ENCODE measurements at places on chromosomes 13 and 19. TPM values are rescaled to one million over a fixed set of nuclear protein-coding genes. Genes with fewer than 3 reads are reported as not detected.
A peak's percentile ranks its signal among the peaks of the same experiment; 100 is the strongest.

DNA sequence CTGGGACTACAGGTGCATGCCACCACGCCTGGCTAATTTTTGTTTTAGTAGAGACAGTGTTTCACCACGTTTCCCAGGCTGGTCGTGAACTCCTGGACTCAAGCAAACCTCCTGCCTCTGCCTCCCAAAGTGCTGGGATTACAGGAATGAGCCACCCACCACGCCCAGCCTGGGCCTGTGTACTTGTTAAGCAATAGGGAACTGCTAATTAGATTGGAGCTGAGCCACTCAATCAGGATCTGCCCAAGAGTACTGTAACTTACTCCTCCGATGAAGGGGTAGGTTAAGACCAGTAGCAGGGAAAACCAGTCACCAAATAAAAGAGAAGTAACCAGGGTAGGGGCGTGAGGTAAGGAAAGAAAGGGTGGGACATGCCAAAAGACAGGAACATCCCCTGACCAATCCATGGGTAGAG is 2.3 kb downstream of the DDX39A start:
- no peak for DNase-seq

DNA sequence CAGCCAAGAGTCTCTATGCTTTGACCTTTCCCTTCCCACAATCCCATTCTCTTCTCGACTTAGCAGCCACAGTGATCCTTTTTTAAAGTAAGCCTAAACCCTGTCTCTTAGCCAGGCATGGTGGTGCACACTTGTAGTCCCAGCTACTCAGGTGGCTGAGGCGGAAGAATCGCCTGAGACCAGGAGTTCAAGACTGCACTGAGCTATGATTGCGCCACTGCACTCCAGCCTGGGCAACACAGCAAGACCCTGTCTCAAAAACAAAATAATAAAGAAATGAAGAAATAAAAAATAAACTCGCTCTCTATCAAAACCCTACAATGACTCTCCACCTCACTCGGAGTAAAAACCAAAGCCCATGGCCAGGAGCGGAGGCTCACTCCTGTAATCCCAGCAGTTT is 14.7 kb downstream of the TEX101 start:
- DNase-seq: no peak

GRCh38 chr19:8304841-8305621 is 3.1 kb downstream of the CD320 start:
- no peak for DNase-seq

DNA sequence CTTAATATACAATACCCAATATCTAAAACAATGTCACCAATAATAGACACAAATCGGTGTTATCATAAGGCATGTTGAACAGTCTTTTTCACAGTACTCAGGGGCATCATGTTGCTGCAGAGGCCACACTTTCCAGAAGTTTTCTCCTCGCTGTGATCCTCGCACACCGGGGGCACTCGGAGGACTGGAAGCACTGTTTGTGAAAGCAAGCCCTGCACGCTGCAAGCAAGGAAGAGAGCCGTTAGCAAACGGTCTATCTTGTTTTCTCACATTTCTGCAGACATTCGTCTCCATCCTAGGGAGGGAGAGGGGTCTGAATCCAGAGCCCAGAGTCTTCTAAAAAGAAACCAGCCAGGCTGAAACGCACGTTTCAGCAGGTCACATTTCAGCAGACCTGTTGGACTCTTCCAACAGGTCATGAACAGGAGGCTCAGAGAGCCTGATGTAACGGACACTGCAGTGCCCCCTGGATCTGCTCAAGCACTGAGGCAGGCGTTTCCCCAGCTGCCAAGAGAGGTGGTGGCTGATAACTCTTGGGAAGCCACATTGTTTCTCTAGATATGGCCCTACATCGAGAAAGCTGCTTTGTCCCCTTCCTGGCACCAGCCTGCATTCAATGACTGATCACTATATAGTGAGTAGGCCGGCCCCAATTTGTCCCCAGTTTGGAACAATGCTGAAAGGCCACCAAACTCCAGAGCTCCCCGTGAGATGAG is 43.6 kb downstream of the RUBCNL start:
- DNase-seq: no peak

DNA sequence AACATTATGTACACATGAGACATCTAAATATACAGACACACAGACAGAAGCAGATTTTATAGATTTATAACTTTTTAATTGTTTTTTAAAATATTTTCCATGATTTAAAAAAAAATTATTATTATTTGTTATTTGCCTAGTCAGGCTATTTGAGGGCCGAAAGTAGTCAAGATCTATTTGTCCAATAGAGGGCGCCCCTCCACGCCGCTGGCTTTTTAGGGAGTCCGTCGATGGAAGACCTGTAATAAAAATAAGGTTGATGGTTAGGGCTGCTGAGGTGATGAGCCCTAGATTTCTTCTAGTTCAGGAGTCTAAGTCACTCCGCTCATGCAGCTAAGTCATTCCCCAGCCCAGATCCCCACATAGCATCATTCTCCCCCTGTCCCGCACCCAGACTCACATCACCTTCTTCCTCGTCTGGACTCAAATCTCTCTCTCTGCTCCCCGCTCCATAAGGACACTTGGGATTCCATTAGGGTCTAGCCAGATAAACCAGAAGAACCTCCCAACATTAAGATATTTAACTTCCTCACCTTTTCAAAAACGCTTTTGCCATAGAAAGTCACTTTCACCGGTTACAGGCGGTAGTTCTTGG is 33.9 kb upstream of the CEACAM21 start:
- DNase-seq: no peak

DNA sequence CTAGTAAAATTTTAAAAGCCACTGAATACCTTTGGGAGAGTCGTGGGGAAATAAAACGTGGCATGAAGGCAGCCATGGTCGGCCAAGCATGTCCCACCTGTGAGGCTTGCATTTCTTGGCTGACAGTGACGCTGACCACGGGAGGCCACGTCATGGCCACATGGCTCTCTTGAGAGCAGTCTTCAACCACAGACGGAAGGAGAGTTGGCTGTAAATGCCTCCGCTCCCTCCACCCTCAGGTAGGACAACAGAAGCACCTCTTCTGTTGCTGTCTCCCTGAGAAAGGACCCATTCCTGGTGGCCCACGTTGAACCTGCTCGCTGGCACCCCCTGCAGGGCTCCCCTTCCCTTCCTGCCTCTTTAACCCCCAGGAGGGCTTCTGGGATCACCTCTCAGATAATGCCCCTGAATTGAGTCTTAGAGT is 10.6 kb upstream of the LRRC25 start:
- DNase-seq: peak; percentile 88

DNA sequence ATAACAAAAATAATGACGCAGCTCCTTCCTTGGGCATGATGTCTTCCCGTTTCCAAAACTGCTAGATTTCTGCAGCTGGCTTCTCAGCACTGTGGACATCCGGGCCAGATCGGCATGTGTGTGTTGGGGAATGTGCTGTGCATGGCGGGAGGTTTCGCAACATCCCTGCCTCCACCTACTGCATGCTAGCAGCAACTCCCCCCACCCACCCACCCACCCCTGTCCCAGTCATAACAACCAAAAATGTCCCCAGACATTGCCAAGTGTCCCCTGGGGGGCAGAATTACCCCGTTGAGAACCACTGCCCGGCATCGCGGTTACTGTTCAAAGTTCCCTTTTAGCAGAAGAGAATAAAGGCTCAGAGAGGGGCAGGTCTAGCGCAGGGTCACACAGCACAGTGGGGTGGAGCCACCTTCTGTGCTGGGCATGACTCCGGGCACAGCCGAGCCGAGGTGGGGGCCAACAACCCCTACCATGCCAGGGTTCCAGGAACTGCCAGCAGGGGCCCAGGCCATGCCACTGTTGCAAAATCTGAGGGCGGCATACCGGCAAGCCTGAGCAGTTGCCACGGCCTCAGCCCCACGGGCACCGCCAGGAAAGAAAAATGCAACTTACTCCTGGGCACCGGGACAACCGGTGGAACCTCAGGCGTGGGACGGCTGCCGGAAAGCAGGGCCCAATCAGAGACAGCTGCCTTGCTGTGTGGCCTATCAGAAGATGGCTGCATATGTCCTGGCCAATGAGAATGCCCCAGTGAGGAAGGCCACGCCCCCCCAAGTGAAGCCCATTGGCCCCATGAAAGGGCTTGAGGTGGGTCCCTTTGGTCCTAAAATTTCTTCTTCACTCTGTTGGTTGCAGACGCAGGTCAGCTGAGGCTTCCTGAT is 22.5 kb upstream of the NFIC start:
- DNase-seq: no peak

DNA sequence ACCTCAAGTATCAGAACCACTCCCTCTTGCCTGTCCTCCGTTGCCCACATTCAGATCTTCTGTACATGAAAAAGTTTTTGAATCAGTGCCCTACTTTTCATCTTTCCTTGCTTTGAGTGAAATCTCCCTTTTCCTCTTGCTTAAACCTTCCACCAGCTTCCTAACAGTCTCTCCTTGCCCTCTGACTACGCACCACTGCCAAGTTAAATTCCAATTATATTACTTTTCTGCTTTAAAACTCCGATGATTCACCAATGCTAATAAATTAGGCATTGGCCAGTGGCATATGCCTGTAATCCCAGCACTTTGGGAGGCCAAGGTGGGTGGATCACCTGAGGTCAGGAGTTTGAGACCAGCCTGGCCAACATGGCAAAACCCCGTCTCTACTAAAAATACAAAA is 30.7 kb upstream of the RFXAP start:
- no peak for DNase-seq

GRCh38 chr13:108269601-108270328 is at the start of gene TNFSF13B:
TNFSF13B (plus strand) TSS chr13:108269718; CDS start chr13:108269896, 178 bp downstream.
- DNase-seq: no peak

DNA sequence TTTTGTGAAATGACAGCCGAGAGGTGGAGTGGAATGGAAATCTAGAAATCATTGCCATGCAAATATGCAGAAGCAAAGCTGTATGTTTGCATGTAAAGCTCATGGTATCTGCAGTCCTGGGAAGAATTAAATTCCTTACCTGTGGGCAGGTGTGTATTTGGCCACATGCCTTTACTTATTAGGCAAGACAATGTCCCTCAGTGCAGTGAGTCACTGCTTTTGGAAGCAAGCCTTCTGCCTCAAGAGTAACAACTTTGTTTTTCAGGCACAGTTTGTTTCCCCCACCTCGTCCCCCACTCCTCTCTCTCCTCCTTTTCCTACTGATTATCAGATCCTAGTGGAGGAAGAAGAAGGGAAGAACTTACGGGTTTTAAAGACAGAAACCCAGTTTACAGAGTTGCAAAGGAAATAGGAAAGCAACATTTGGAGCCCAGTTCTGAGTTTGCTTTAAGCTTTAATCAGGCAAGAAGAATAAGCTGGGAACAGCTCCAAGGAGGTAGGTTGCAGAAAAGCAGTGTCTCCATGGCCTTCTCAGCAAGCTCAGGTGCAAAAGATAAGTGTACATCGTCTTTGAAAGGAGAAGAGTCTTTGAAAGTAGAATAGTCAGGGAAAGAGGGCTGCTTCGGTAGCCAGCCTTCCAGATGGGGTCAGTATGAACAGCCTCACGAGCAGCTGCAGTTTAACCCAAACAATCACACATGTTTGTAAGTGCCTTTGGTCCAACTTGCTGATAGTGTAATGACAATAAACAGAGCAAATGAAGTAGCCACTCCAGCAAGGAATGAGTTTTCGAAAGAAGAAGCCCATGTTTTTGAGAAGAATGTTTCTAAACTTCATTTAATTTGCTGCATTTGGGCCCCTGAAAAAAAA is 190.1 kb downstream of the KLF5 start:
- peak; percentile 38 for DNase-seq

DNA sequence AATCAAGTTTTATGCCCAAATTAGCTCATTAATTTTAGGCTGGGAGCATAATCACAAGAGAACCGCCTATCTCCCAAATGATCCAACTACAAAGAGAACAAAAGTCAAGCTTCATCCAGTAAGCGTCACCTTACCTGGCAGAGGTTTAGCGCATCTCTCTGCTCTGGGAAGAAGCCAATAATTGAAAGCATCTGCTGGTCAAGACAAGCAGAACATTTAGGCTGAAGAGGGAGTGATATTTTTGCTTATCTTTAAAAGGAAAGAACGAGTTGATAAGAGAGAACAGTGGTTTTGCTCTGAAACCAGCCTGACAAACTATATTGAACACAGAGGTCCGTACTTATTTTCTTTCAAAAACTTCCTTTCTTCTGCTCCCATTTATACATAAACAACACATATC is 242.1 kb downstream of the ENOX1 start:
- DNase-seq: no peak

DNA sequence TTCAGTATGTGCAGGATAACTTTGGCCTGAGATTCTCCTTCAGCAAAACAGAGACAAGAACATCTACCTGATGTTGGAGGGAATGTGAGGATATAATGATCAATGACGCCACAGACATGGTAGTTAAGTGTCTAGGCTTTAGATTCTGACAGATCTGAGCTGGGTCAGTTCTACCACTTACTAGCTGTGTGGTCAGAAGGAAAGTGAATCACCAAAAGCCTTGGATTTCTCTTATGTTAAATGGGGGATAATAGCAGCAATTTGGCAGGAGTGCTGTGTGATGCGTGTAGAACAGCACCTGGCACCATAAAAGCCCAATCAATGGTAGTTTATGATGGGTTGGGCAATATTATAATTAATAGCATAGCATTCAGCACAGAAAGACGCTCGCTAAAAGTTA is 41.7 kb downstream of the RXFP2 start:
- DNase-seq: no peak

DNA sequence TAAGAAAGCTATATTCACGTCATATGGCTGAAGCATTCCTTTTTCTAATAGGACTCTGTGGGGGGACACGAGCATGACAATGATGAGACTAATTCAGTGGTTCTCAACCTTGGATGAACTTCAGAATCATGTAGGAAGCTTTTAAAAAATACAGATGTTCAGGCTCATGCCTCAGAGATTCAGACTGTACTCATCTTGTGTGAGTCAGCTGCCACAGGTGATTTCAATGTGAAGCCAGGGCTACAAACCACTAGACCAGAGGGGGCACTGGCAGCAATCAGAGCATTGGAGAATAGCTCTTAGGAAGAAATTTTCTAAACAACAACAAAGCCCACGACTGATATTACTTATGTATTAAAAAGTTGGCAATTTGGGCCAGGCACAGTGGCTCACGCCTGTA is 91.7 kb downstream of the SERP2 start:
- DNase-seq: peak; percentile 12

DNA sequence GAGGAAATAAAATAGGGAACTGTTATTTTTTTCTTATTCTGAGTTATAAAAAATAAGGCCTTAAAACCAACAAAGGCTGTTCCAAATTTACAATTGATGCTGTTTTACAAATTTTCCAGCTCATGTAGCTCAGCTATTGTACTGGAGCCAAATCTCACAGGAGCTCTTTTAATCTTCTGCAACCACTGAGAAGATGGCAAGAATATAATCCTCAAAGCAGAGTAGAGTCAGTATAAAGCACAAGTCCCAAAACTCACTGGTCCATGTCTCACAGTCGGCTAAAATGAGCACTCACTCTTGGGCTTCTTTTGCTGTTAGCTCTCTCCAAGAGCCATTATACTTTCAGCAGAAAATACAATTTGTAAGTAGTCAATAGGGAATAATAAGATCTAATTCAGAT is 1074.4 kb upstream of the PRR20A start:
- no peak for DNase-seq

- DNase-seq: no peak
Measured at GRCh38 chr19:28489776-28490175, 723.2 kb downstream of the UQCRFS1 start.

Gene NAPSA
- 1.7 TPM for total RNA-seq

Gene PSG2
- total RNA-seq: not detected

Gene SGCG
- total RNA-seq: 7.8 TPM

Gene CDX2
- total RNA-seq: not detected

Gene LILRB3
- total RNA-seq: 0.50 TPM

Gene KLK15
- total RNA-seq: not detected

Gene ADPRHL1
- total RNA-seq: 0.84 TPM

Gene KCNN4
- total RNA-seq: 8.8 TPM

Gene KCTD4
- total RNA-seq: not detected

Gene ACP7
- total RNA-seq: 0.33 TPM

Gene ATXN8OS
- total RNA-seq: not detected
